ENCODE measurements at places on chromosomes 6 and 20.

- no peak for DNase-seq
Observed at GRCh38 chr6:119661628-119662027, 312.1 kb upstream of the MAN1A1 start.

GRCh38 chr6:162124710-162125435 lies 602.7 kb downstream of the PRKN start:
- peak; percentile 36 for DNase-seq

DNA sequence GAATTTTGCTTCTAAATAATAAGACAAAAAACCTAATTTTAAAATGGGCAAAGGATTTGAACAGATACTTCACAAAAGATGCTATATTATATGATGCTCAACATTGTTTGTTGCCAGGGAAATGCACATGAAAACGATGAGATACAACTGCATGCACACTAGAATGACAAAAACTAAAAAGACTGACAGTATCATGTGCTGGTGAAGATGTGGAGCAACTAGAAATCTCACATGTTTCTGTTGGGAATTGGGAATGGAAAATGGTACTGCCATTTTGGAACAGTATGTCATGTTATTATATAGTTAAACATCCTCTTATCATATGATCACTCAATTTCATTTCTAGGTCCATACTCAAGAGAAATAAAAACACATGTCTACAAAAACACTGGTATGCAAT lies 13.4 kb upstream of the SNX9 start:
- no peak for DNase-seq

DNA sequence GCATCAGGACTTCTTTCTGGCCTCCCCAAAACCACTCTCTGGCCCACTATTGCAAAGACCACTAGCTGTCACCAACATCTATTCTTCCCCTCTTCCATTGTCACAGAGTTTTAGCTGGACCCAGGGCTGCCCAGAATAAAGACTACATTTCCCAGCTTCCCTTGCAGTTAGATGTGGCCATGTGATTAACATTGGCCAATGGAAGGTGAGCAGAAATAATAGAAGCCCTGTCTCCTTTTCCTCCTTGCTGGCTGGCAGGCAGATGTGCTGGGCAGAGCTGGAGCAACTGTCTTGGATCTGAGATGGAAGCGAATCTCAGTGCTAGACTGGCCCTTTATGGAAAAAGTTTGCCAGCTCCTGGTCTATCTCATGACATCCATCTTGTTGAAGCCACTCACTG lies 97.0 kb downstream of the KCNB1 start:
- DNase-seq = peak; percentile 18

DNA sequence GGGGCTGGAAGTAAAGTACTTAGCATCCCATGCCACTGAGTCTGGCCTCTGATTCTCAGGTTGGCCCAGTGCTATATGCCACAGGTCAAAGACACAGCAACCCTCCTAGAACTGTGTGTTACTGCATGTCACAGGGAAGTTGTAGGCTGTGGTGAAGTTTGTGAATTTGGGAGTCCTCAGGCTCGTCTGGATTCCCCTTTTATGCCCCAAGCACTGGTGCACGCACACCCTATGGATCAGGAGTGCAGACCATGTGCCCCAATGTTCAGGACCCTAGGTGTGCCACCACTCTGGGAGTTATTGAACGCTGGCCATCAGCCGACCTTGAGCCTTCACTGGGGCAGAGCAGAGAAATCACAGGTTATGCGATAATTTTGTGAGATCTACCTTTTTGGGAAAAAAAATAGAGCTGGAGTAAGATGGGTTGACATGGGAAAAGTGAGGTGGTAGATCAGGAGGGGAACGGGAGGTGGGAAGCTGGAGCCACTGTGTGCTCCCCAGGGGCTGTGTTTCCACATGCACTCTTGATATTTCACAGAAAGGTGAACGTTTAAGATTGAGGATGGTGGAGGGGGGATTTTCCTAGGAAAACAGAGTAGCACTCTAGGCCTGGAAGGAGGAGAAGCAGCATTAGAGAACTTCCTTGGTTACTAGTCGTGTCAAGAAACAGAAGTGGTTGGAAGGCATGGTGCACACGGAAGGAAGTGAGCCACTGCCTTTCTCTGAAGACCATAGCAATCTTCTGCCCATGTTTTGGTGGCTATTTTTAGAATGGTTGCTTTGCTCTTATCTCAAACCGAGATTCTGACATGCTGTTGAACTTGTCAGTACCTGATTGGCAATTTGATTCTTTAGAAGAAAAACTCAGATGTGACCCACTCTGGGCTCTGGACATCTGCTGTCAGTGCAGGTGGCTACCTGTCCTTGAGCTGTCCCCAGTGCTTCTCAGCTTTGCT lies 44.1 kb downstream of the DUSP22 start:
- no peak for DNase-seq

DNA sequence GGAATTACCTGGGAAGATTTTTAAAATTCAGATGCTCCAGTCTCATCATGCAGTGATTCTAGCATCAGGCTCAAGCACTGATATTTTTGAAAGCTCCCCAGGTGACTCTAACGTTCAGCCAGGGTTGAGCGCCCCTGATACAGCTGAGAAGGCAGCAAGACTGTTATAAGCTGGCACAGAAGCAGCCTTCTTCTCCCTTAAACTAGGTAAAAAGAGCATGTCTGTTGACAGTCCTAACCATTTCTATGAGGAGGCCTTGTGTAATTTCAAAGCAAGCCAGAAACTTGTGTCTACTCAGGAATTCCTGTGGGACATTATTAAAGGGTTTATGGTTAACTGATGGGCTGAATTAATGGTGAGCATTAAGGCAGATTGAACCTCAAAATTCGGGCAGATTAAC lies 141.9 kb downstream of the PDE7B start:
- DNase-seq = no peak

- no peak for DNase-seq
Observed at GRCh38 chr6:126076992-126077664, 90.8 kb downstream of the TRMT11 start.

DNA sequence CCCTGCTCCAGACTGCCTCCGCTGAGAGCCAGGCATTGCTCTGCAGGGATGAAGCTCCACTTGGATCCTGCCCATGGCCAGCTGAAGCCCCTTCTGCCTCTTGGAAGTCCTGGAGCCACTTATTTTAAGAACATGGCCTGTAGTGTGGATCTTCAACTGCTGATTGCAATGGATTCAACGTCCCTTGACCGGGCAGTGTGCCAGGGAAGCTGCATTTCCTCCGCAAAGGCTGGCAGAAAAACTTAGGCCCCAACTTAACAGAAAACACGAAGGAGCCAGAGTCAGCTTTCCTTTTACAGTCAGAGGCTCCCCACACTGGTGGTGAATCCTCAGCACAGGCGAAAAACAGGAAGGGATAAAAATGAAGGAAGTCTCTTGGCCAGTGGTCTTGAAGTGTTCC lies 26.3 kb upstream of the FOXQ1 start:
- no peak for DNase-seq

DNA sequence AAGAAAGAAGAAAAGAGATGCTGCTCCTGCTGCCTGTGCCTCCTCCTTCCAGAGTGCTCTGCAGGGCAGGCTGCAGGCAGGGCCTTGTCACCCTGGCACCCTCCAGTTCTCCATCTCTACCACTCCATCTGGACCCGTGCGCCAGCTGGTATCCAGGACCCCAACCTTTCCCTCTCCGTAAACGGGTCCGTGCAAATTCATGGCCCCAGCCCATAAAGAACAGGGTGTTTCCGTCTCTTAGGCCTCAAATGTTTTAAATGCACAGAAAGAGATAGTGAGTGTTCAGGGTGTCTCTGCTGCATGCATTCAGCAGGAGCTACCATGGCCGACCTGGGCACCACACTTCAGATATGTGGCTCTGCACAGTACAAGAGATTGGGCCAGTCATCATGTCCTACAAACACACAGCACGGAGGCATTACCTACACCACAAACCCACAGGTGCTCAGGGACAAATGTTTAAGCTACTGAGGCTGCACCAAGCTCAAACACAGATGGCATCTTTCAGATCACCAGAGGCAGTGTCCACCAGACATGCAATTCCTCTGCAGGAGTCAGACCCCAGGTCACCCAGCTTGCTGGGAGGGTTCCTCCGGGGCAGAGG lies 258.1 kb downstream of the DLL1 start:
- no peak for DNase-seq

GRCh38 chr20:4415281-4415680 lies 306.4 kb upstream of the PRND start:
- no peak for DNase-seq

DNA sequence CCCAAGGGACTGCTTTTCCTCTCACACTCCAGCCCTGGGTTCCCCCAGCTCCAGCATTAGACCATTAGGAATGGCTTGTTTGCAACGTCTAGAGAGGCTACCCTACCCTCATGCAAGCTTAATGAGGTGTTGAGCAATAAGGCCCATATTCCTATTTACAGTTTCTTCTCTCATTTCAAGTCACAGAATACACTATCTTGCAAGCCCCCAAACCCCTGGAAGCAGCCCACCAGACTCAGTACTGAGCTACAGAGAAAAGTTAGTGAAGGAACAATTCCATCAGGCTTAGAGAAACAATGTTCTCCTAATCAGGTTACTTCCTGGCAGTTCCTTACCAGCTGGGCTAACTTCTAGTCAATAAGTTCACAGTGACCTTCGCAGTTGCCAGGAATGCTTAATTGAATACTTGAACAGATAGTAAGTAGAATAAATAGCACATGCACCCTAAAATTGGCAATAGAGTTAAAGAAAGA lies 606.5 kb upstream of the NOX3 start:
- no peak for DNase-seq

DNA sequence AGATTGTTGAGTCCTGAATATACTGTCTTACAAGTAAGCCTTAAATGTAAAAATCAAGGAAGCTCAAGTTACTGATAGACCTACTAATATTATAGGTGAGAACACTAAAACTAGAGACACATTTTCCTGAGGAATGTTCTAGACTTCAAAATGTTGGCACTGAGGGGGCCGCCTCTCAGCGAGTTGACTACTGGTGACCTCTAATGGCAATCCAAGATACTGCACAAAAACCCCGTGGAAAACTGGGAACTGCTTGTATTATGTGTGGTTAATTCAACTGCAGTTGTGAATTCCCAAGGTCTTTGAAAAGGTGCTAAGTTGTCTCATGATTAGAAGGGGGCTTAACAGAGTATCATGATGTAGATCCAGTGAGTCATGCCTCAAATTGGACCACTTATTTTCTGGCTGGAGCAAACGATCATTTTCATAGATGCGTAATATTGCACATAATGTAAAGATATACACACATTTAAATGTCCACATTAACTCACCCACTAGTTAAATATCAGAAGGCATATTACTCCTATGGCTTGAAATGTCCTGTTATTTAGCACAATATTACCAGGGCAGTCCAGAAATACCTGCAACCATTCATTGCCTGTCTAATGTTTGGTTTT lies 336.2 kb downstream of the FOXA2 start:
- peak; percentile 3 for DNase-seq

GRCh38 chr20:23242104-23242503 lies 108.5 kb upstream of the NXT1 start:
- no peak for DNase-seq

- no peak for DNase-seq
Observed at GRCh38 chr6:37858363-37858762, 38.8 kb downstream of the ZFAND3 start.

GRCh38 chr6:84847390-84848160 lies 83.2 kb upstream of the TBX18 start:
- DNase-seq = no peak

GRCh38 chr20:1938464-1939269 lies 43.5 kb downstream of the SIRPA start:
- no peak for DNase-seq

DNA sequence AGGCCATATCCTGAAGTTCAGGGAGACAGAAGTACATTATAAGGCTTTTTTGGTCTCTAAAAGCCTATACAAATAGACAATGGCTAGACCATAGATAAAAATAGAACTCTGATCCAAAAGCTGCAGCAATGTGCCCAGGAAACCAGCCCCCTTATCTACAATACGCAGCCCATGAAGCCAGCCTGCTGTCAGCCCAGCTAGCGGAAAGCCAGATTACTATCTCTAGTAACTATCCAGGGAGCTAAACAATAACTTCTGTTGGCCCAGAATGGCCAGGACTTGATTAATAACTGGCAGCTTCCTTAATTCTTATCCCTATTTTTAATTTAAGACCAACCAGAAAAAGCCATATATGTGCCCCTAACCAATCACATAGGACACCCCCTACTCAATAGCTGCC lies 160.4 kb upstream of the SMLR1 start:
- DNase-seq = no peak

DNA sequence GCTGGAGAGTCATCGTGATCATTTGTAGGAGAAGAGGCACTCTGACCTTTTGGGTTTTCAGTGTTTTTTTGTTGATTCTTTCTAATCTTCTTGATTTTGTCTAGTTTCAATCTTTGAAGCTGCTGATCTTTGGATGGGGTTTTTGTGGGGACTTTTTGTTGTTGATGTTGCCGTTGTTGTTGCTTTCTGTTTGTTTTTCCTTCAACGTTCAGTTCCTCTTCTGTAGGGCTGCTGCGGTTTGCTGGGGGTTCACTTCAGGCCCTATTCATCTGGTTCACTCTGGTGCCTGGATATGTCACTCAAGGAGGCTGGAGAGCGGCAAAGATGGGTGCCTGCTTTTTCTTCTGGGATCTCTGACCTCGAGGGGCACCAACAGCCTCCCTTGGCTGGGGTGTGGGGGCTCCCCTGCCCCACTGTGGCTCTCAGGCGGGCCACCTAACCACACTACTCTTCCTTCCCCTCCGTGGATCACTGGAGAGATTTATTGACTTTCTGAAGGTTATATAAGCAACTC lies 21.5 kb upstream of the TMEM244 start:
- no peak for DNase-seq

GRCh38 chr20:8855315-8855714 lies 213.6 kb upstream of the PLCB4 start:
- DNase-seq = no peak
